ENCODE measurements at places on chromosomes 13 and 19. TPM values are rescaled to one million over a fixed set of nuclear protein-coding genes. Genes with fewer than 3 reads are reported as not detected.

GRCh38 chr19:44851427-44851826, 5.3 kb downstream of the NECTIN2 start:
- no peak overlapping the region for H3K4me3 ChIP-seq
- H3K36me3 ChIP-seq: no peaks in the 10 kb centered on the region
- peaks cover 12% of the 10 kb centered on the region for H3K4me1 ChIP-seq
- peaks cover 39% of the 10 kb centered on the region for H3K27me3 ChIP-seq

DNA sequence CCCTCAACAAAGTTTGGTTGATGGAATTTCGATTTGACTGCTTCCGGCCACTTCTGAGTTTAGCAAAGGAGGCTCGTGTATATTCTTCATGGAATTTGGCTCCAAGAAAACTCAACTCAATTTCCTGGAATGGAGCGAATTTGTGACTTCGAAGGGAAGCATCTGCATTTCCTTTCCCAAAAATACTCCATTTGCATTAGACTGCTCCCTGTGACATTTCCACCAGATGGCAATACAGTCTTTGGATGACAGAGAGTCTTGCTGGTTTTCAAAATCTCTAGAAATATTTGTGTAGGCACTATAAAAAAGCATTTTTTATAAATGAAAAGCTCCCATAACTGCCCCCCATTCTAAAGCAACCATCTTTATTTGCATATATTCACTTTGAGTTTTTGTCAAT, 4.1 kb downstream of the C1QTNF9 start:
- no peak overlapping the region for H3K27ac ChIP-seq
- DNase-seq: no peak
- H3K4me1 ChIP-seq: no peaks in the 10 kb centered on the region
- no peak overlapping the region for H3K4me3 ChIP-seq
- H3K27me3 ChIP-seq: peaks cover 6% of the 10 kb centered on the region

DNA sequence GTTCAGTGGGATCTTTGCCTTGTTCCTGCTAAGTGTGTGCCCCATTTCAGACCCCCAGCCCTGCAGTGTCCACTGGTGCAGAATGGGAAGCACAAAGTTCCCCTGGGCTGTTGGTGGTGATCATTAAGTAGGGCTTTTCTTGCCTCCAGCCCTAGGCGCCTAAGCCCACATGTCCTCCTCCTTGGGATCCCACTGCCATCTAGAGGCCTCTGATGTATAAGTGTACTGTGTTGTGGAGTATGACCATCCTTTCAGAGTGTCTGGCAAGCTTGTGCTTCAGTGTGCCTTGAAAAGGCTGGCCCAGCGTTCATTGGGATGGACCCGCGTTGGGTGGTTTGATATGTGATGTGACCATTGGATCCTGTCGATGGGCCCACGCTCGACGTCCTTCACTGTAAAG, 71.2 kb downstream of the WASF3 start:
- H3K36me3 ChIP-seq: no peaks in the 10 kb centered on the region
- DNase-seq: no peak
- no peaks in the 10 kb centered on the region for H3K4me1 ChIP-seq
- no peak overlapping the region for H3K4me3 ChIP-seq
- peaks cover 6% of the 10 kb centered on the region for H3K27me3 ChIP-seq
- H3K27ac ChIP-seq: no peak overlapping the region

DNA sequence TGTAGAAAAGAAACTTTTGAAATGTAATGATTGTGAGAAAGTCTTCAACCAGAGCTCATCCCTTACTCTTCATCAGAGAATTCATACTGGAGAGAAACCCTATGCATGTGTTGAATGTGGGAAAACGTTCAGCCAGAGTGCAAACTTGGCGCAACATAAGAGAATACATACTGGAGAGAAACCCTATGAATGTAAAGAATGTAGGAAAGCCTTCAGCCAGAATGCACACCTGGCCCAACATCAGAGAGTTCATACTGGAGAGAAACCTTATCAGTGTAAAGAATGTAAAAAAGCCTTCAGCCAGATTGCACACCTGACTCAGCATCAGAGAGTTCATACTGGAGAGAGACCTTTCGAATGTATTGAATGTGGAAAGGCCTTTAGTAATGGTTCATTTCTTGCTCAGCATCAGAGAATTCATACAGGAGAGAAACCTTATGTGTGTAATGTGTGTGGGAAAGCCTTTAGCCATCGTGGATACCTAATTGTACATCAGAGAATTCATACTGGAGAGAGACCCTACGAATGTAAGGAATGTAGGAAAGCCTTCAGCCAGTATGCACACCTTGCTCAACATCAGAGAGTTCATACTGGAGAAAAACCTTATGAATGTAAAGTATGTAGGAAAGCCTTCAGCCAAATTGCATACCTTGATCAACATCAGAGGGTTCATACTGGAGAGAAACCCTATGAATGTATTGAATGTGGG, 19.3 kb downstream of the ZNF583 start:
- no peaks in the 10 kb centered on the region for H3K4me1 ChIP-seq
- H3K27ac ChIP-seq: no peak overlapping the region
- H3K27me3 ChIP-seq: no peaks in the 10 kb centered on the region
- H3K36me3 ChIP-seq: peaks cover 58% of the 10 kb centered on the region
- H3K4me3 ChIP-seq: no peak overlapping the region

DNA sequence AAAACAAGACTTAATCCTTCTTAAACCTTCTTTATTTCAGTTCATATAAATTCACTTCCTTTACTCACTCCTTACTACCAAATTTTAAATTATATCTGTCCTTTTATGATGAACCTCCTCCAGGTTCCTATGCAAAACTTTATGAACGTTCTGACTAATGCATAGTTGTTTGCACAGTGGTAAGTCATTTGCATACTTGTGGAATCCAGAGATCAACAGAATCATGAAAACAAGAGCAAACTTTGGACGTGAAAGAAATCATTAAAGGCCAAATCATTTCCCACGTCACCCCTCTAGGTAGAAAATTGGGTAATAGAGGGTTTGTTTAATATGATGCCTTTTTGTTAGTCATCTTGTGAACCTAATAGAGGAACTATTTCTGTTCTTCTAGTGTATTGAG, 32.3 kb upstream of the MYCBP2 start:
- H3K27ac ChIP-seq: no peak overlapping the region
- peaks cover under 1% of the 10 kb centered on the region for H3K4me1 ChIP-seq
- H3K4me3 ChIP-seq: no peak overlapping the region
- H3K27me3 ChIP-seq: no peaks in the 10 kb centered on the region

DNA sequence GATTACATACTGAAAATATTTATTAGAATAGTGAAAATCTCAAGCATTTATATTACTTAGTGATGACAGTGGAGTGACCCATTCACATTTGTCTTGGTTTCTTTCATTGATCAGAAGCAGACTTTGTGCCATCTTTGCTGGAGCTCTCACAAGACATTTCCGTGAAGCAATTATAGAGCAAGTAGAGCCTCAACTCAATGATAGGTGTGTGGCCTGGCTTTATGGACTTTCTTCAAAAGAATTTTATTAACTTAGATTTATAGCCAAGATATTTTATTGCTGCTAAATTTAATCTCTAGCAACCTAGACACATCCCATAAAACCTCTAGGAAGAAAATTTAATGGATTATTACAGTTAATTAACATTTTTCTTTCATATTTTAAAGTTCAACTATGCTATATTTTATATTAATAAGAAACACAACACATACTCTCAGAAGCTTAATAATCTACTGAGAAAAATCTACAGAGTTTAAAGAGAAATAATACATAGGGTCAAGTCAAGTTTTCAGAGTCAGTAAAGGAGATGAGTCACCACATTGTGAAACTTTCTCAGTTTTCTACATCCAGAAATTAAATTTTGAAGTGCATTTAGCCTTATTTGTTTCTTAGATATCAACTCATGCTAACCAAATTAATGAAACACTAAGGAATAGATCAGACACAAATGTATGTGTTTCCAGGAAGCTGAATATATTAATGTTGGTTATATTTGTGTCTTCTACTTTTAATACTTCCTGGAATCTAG, 160.5 kb downstream of the LACC1 start:
- H3K4me3 ChIP-seq: no peak overlapping the region
- H3K36me3 ChIP-seq: no peaks in the 10 kb centered on the region
- no peaks in the 10 kb centered on the region for H3K4me1 ChIP-seq
- H3K27ac ChIP-seq: no peak overlapping the region

GRCh38 chr19:47652285-47652684, 43.4 kb downstream of the BICRA start:
- H3K27me3 ChIP-seq: no peaks in the 10 kb centered on the region
- DNase-seq: no peak
- no peak overlapping the region for H3K27ac ChIP-seq
- peaks cover 4% of the 10 kb centered on the region for H3K36me3 ChIP-seq
- peaks cover 4% of the 10 kb centered on the region for H3K4me1 ChIP-seq
- H3K4me3 ChIP-seq: no peak overlapping the region

- no peaks in the 10 kb centered on the region for H3K36me3 ChIP-seq
- H3K4me3 ChIP-seq: no peak overlapping the region
- no peaks in the 10 kb centered on the region for H3K27me3 ChIP-seq
- H3K27ac ChIP-seq: no peak overlapping the region
- DNase-seq: no peak
Observed at GRCh38 chr13:34722922-34723321, 219.1 kb upstream of the NBEA start.

DNA sequence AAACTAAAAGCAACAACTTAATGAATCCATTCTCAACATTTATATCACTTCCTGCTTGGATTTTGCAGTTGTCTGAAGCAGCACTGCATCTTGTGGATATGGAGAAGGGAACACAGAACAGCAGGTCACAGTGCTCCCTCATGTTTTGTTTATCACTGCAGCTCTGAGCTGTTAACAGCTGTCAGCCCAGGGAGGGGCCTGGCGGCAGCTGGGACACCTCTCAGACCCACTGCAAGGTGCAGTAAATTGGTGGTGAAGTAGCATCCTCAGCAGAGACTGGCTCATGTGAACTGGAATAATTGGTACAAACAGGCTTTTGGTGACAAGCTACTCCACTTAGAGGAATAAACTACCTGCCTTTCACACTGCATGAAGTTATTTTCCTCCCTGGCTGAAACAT, 170.4 kb downstream of the LIG4 start:
- H3K4me3 ChIP-seq: no peak overlapping the region
- no peaks in the 10 kb centered on the region for H3K36me3 ChIP-seq
- no peaks in the 10 kb centered on the region for H3K4me1 ChIP-seq
- no peaks in the 10 kb centered on the region for H3K27me3 ChIP-seq

DNA sequence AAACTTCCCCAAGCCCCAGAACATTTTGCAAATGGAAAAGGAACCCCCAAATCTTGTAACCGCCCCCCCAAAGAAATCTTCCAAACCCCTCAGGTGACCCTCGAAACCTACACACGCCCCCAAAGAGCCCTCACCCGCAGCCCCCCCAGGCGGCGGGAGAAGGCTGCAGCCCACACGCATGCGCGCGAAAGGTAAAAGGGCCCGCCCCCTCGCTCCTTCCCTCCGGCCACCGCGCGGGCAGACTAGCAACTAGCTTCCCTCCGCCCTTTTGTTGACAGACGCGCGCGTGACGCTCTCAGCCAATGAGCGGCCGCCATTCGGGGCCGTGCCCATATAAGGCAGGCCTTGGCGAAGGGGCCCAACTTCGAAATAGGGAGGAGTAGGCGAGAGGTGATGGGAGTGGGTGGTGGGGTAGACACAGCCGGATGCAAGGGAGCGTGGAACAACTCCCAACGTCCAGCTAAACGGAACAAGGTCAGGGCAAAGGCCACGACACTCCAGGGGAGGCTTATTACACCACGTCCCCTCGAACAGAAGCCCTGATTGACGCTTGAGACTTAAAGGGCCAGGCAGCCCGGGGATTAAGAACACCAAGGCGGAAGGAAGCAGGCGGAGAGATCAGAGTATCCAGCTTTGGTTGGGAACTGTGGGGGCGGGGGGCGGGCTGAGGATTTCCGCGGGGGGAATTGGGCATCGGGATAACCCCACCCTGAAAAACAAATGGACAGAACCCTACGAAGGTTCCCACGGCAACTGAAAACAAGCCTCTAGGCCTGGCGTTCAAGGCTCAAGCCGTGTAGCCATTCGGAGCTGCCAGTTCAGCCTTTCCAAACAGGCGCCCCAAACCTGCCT, 13.3 kb downstream of the FBXO46 start:
- DNase-seq: peak; percentile 99
- H3K36me3 ChIP-seq: peaks cover 31% of the 10 kb centered on the region
- no peaks in the 10 kb centered on the region for H3K27me3 ChIP-seq
- peak overlapping the region; percentile 88 for H3K27ac ChIP-seq

- H3K4me1 ChIP-seq: peaks cover 2% of the 10 kb centered on the region
- no peak for DNase-seq
- H3K36me3 ChIP-seq: no peaks in the 10 kb centered on the region
Observed at GRCh38 chr13:23160638-23161480, 19.9 kb upstream of the SGCG start.

DNA sequence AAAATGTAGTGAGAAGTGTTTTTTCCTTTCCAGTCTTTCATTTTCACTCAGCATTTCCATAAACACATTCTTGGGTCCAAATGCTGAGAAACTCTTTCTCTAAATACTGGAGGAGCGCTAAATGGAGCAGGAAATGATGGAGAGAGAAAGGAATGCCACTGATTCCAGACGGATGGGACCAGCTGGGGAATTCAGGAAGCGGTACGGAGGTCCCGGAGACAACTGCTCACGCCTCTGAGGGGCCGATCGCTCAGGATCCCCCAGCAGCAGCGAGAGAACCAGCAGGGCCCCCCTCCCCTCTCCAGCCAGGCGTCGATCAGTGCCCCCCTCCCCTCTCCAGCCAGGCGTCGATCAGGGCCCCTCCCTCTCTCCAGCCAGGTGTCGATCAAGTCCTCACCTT, 13.2 kb downstream of the RASA3 start:
- peaks cover 63% of the 10 kb centered on the region for H3K4me1 ChIP-seq
- no peak for DNase-seq
- peaks cover 42% of the 10 kb centered on the region for H3K36me3 ChIP-seq

DNA sequence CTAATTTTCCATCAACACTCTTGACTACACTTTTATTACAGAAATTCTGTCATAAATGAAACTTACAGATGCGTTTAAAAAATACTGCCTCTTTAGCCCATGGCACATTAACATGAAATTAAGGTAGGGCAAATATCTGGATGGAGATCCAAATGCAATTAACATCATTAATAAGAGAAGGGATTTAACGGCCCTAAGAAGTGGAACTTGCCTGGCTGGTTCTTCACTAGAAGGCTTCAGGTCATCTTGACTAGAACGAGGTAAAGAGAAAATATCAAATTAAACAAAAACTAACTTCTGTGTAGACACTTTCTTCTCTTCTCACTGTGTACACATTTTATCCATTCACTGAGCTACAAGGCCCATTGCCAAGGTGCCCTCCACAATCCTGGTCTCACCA, 1093.4 kb downstream of the EFNB2 start:
- H3K4me1 ChIP-seq: no peaks in the 10 kb centered on the region
- H3K36me3 ChIP-seq: no peaks in the 10 kb centered on the region
- no peaks in the 10 kb centered on the region for H3K27me3 ChIP-seq
- H3K4me3 ChIP-seq: no peak overlapping the region
- no peak for DNase-seq
- no peak overlapping the region for H3K27ac ChIP-seq

LHFPL6 gene
- total RNA-seq: 1.1 TPM

FXYD5 gene
- total RNA-seq: 588 TPM

METTL21C gene
- total RNA-seq: not detected

Data from activated CD4-positive, alpha-beta memory T cell treated with anti-CD3 and anti-CD28 coated beads, Interleukin-2, amount 10 ng/mL, durations not matched to agents 7 days and 5 days (primary cell).